Right cardiac atrium (tissue), 5 donors: ENCODE measurements at places on chromosomes 2 and 18. TPM values are rescaled to one million over a fixed set of nuclear protein-coding genes. Genes with fewer than 3 reads are reported as not detected.

Gene ANO7
- total RNA-seq = 1.4 TPM

Gene PTPRN
- total RNA-seq = 0.25 TPM

Gene RGPD3
- total RNA-seq = not detected

Gene FBXO48
- total RNA-seq = 1.1 TPM

Gene GCKR
- 0.59 TPM for total RNA-seq

Gene MARCO
- total RNA-seq = 37.3 TPM

Gene ANTXR1
- total RNA-seq = 47.9 TPM

Gene IL36RN
- not detected for total RNA-seq

Gene NR4A2
- total RNA-seq = 4.1 TPM

Gene DUSP19
- 12.2 TPM for total RNA-seq

Gene SYT4
- 1.6 TPM for total RNA-seq

Gene GULP1
- 13.0 TPM for total RNA-seq
